ENCODE measurements at places on chromosomes 3 and 15. TPM values are rescaled to one million over a fixed set of nuclear protein-coding genes. Genes with fewer than 3 reads are reported as not detected.

Gene CCDC80
- total RNA-seq, result 8.5 TPM

Gene GTF2A2
- total RNA-seq, result 19.9 TPM

Gene OSBPL10
- total RNA-seq, result 27.7 TPM

Gene GCSAM
- total RNA-seq, result not detected

Gene CLDN16
- 0.34 TPM for total RNA-seq

Gene SEMA3G
- total RNA-seq, result 30.9 TPM

Gene MYH15
- under 0.01 TPM for total RNA-seq

Gene GPX1
- 439 TPM for total RNA-seq

Gene ITPKA
- 0.56 TPM for total RNA-seq

Gene DNASE1L3
- total RNA-seq, result 1.7 TPM

Gene SERPINI2
- total RNA-seq, result not detected

Gene FEM1B
- total RNA-seq, result 47.0 TPM

Gene KNL1
- total RNA-seq, result 7.5 TPM

Gene SYNM
- 60.0 TPM for total RNA-seq

Gene BUB1B
- total RNA-seq, result 12.8 TPM

Gene SUSD5
- total RNA-seq, result 1.7 TPM

Gene ACAP2
- 63.3 TPM for total RNA-seq

Gene KNG1
- total RNA-seq, result not detected

Gene KBTBD13
- not detected for total RNA-seq

Gene MAGI1
- 106 TPM for total RNA-seq

Gene SCAMP5
- total RNA-seq, result 11.6 TPM

Gene IL16
- total RNA-seq, result 3.6 TPM

Gene AP3B2
- total RNA-seq, result 0.17 TPM

Gene PIGZ
- total RNA-seq, result 3.9 TPM

Data from dermis blood vessel endothelial cell (primary cell).